Central memory CD4-positive, alpha-beta T cell (primary cell): ENCODE measurements at places on chromosomes 7 and 10.
A peak's percentile ranks its signal among the peaks of the same experiment; 100 is the strongest.

- no peak for DNase-seq
These were observed 1.6 kb downstream of the TSPAN14 start for GRCh38 chr10:80455461-80456349.

DNA sequence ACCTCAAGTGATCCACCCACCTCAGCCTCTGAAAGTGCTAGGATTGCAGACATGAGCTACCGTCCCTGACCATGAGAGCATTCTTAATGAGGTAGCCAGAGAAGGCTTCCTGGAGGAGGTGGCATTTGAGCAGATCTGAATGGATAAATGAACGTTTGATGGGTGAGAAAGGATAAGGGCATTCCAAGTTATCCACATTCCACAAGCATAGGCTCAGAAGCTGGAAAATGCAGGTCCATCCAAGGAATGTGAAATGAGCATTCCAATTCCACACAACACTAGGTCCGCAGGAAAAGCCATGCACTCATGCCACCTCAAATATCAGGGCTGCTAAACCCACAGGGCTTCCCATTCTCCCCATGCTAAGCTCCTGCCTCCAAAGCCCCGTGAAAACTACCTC, 17.0 kb downstream of the TMEM130 start:
- no peak for DNase-seq

- no peak for DNase-seq
These were observed 8.1 kb downstream of the RADIL start for GRCh38 chr7:4875391-4875790.

GRCh38 chr10:48612236-48612943, 7.5 kb upstream of the ARHGAP22 start:
- no peak for DNase-seq

DNA sequence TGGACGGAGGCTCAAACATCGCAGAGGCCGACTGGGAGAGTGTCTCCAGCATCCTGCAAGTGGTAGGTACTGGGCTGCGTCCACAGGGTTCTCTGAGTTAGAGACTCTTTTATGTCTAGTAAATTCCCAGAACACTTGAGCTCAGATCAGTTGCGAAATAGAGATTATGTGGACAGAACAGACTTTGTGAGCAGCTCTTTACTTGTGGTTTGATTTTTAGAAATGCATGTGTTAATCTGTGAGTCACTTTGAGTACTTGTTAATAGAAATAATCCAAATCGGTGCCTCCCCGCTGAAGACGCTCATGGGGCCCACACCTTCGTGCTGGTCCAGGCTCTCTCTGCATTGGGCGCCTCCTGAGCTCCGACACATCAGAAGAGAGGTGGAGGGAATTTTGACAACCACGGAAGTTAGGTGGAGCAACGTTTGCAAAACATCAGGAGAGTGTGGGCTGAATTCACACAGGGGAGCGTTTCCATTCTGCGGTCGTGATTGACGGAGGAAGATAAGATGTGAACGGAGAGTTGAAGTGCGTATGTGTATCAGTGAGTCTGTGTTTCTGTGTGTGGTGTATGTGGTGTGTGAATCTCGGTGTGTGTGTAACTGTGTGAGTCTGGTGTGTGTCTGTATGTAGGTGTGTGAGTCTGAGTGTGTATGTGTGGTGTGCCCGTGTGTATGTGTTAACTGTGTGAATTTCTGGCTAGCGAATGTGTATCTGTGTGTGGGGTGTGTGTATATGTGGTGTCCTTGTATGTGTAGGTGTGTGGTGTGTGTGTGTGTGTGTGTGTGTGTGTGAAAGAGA, 32.1 kb downstream of the PFKP start:
- no peak for DNase-seq

DNA sequence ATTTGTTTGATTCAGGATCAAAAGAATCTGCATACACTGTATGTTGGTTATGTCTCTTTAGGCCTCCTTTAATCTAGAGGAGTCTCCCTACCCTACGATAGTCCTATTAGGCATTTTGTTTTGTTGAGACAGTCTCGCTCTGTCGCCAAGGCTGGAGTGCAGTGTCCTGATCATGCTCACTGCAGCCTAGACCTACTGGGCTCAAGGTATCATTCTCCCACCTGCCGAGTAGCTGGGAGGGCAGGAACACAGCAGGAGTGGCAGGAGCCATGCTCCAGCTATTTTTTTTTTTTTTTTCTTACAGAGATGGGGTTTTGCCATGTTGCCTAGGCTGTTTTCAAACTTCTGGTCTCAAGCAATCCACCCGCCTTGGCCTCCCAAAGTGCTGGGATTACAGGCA, 123.0 kb upstream of the DKK1 start:
- DNase-seq, result no peak

GRCh38 chr7:145105561-145105960, 269.7 kb upstream of the TPK1 start:
- DNase-seq, result no peak

DNA sequence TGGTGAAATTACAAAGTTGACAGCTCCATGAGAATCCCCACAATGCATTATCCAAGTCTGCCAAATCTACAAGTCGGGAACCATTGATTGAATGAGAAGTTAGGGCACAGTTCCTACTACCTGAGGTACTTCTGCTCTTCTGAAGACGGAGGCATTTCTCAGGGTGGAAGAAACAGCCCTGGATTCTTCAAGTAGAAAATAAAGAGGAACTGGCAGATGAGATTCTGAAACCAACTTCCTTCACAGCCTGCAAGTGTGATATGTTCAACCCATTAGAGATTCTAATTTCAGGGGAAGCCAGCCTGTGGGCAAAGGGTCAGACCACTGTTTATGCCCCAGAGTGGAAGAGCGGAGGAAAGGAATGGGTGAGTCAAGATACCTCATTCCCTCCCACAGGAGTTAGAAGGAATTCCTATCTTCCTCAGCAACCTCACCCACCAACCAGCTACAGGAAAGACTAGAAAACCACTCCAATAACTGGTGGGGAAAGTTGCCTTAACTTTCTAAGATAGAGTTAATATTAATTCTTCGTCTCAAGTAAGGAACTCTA, 50.5 kb upstream of the BMPER start:
- no peak for DNase-seq

GRCh38 chr10:78800006-78800405, 268.8 kb upstream of the ZMIZ1 start:
- DNase-seq, result no peak

- DNase-seq, result no peak
These were observed 175.5 kb upstream of the ZMIZ1 start for GRCh38 chr10:78893217-78893616.

DNA sequence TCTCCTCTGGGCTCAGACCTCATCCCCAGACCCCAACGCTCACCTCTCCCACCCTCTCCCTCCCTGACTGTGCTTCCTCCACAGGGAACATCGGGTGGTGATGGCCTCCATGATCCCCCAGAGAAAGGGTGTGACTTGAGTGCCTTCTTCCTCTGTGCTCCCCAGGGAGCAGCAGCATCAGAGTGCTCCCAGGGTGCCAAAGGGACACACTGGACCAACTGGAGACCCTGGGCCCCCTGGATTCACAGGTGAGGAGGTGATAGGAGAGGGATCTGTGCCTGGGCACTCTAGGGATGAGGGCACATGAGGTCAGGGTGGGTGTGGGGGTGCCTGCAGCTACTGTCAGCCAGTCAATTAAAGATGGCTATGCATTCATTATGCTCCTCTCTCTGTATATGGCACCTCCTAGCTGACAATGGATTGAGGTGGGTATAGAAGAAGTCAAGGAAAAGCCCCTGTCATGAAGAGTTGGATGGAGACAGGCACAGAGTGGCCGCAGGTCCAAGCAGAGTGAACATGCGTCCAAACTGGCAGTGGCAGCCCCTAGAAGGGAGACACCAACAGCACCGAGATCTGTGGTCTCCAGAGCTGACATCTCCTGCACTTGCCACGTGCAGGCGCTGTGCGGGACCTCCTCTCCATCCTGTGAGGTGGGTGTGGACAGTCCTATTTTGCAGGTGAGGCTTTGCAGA, 15.5 kb upstream of the VOPP1 start:
- no peak for DNase-seq

DNA sequence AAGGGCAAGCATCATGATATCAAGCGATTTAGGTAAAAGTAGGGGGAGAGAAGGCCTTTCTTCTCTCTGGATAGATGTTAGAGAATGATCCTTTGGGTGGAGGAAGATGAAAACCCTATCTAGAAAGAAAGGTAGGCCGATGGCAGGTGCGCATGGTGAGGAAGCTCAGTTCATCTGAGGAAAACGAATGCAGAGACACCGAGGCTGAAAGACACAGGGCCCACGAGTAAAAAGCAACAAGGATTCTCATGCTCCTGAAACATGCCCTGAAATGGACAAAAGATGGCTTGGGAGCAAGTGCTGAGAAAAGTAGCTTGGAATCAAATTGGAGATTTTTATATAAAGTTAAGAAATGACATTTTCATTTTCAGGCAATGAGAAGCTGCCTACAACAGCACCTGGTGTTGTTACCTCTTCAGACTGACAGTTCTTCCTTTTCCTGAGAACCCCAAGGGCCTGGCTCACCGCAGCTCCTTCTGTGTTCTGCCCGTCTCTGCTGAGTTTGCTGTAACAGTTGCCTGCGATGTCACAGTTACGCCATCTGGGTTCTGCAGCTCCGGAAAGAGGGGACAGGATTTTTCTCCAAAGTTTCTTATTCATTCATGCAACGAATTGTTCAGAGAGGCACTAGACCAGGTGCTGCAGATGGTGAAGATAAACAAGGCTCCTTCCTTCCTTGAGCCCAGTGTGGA, 402.0 kb upstream of the KLF6 start:
- DNase-seq, result no peak

DNA sequence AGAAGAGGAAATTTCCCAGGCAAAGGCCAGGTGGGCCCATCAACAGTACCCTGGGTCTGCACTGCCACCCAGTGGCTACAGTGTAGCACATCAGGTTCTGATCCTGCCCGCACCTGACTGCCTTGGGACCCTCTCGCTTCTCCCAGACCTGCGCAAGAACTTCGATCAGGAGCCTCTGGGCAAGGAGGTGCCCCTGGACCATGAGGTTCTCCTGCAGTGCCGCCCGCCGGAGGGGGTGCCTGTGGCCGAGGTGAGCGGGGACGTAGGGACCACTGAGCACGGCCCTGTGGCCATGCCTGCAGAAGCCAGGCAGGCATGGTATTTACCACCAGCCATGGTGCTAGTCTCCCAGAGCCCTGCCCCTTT, 33.9 kb upstream of the SLC29A3 start:
- no peak for DNase-seq

- no peak for DNase-seq
These were observed 219.5 kb upstream of the KCND2 start for GRCh38 chr7:120053390-120053961.

DNA sequence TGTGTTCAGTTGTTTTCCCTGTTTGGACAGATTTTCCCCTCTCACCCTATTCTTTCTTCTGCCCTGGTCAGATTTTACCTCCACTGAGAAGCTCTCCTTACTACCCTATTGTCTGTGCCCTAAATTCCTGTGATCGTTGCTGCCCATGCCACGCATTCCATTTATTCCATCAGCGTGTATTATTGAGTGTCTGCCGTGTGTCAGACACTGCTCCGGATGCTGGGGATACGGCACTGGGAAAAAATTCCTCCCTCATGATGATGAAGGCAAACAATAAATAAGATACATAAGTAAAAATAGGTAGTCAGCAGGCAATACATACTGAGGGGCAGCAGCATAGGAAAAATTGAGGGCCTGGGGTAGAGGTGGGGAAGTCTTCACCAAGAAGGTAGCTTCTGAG, 86.8 kb downstream of the FANK1 start:
- no peak for DNase-seq

DNA sequence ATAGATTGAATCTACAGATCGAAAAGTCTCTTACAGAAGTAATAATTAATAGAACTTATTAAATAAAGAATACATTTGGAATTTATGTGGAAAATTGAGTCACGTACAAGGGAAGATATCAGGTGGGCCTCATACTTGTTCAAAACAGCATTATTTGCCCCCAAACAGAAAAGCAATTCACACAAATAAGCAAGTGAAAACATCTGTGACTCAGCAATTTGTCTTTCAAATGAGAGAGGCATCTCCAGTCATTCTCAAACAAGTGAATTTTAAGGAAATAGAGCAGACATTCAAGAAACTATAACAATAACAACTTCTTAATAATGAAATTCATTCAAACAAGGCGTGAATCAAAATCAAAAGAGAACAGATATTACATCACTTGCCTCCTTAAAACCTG, 50.1 kb downstream of the SEMA3A start:
- DNase-seq, result no peak

GRCh38 chr7:98317366-98318040, 36.0 kb downstream of the BRI3 start:
- DNase-seq, result no peak

DNA sequence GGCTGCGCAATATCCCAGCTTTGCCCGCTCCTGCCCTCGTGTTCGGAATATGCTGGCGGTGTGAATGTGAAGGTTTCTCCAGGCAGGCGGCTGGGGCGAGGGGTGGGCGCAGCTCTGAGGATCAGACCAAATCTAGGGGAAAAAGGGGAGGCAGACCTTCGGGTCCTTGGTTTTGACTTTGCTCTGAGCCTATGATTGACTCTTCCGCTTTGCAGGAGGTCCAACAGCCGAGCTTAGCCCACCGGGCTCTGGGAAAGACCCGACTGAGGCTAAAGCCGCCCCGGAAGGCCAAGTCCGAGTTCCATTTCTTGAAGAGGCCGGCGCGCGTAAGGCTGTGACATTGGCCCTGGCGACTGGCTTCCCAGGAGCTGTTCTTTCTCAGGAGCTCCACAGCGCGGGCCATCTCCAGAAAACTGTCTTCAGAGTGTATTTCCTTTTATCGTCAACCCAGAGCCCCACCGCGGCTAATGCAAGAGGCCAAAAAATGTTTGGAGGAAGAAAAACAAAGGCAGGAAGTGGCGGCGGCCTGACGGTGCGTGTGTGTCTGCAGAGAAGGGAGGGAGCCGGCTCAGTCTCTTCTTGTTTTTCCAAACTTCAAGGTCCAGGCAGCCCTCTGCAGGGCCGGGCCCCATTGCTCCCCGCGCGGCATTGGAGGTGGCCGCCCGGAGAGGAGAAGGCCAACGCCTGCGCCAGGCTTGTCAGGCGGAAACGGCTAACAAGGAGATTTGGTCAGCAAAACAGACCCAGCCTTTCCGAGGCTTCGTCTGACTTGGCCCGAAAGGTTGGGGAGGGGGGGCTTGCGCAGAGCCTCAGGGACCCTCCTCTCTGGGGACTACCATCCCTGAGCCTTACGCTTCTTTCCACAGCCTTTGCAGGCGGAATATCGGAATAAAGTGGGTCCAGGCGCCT, 3.6 kb upstream of the HOXA11 start:
- DNase-seq, result peak; percentile 44

GRCh38 chr7:150356265-150356897, 12.2 kb upstream of the REPIN1 start:
- DNase-seq, result peak; percentile 43

- DNase-seq, result no peak
These were observed 9.1 kb downstream of the PRPS1L1 start for GRCh38 chr7:18018296-18019215.
